ENCODE measurements at places on chromosomes 3 and 15.

DNA sequence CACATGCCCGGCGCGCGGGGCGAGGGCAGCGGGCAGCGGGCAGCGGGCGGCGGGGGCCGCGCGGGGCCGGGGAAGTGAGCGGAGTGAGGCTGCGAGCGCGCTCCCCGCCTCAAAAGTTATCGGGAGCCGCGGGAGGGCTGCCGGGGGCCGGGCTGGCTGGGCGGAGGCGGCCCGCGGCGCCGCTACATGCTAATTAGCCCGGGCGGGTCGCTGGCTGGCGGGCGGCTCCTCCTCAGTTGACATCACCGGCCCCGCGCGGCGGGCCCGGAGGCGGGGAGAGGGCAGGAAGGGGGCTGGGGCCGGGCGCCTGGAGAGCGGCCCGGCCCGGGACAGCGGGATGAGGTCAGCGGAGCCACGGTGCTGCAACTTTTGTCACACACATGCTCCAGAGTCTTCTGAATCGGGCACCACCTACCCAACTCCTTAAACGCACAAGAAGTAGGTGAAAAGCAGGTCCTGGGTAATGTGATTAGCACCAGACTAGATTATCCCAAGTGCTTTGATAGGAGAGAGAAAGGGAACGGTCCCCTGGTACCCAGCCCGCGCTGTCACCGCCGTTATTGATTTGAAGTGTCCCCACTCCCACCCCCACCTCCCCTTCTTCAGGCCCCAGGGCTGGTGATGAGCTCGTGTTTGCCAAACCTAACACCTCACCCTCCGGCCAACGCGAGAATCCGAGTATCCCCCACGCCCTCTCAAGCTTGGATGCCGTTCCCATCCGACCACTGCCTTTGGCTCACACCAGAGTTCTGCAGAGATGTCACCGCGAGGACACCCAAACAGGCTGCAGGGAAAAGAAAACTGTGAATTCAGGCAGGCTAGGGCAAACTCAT, at the start of gene HEG1:
TSS of gene HEG1 (minus strand) at position 85 of the 833 bp plus-strand sequence. CDS start 107 bp downstream, outside the sequence.
- no peak for DNase-seq

DNA sequence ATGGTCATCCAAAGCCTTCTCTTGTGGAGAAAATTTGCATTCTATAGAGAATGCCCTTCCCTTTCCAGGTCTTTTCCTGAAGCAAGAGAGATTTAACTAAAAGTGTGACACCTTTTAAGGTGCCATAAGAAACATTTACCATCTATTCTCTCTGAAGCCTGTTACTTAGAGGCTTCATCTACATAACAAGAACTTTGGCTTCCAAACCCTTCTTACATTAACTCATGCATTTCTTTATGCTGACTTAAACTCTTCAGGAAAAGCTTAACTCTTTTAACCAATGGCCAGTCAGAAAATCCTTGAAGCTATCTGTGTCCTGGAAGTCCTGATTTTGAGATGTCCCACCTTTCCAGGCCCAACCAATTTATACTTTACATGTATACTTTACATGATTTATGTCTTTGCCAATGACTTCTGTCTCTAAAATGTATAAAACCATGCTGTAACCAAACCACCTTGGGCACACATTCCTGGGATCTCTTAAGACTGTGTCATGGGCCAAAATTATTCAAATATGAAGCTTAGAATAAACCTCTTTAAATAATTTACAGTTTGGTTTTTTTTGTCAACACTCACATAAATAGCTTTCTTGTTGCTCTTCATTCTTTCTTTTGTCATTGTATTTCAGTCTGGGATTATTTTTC, 472.6 kb upstream of the NECTIN3 start:
- no peak for DNase-seq

GRCh38 chr3:160169139-160169976, 55.9 kb upstream of the C3orf80 start:
- no peak for DNase-seq

DNA sequence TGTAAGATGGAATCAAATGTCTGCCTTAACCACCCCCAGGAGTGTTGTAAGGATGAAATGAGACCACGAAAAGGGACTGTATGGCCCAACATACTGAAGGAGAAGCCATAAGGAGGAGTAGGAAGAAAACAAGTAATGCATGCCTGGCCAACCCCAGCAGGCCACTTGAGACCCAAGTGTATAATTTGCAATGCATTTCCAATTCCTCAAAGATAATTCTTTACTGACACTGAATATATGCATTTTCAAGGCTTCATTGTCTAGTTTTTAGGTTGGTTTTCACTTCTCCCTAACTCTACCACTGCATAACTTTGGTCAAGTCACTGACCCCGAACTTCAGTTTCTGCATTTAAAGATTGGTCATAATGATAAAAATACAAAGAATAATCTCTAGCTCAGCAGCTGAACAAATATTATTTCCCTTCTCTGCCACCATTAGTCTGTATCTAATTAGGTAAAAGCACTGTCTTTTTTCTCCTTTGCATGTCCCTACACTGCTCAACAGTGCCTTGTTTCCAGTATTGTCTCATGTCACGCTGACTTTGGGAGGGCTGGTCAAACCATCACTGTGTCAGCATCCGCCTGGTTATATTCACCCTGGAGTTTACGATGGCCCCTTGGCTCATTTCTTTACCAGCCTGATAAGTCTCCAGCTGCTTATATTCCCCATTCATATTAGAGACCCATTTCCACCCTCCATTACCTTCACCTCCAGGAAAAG, 378.6 kb downstream of the NTRK3 start:
- DNase-seq: no peak

GRCh38 chr15:33188159-33188558, 6.4 kb downstream of the FMN1 start:
- DNase-seq: no peak

GRCh38 chr15:69158201-69158842, 2.1 kb upstream of the GLCE start:
- DNase-seq: no peak

- no peak for DNase-seq
Measured at GRCh38 chr3:52471371-52472238, 16.2 kb downstream of the NISCH start.
